Camera-type eye (tissue), 1 donor: ENCODE measurements at places on chromosomes 2 and 18. TPM values are rescaled to one million over a fixed set of nuclear protein-coding genes. Genes with fewer than 3 reads are reported as not detected.

PTPRM gene
- total RNA-seq: 99.3 TPM

SLC9A4 gene
- 0.55 TPM for total RNA-seq

CCDC102B gene
- 61.4 TPM for total RNA-seq

RBM44 gene
- 2.6 TPM for total RNA-seq

NR4A2 gene
- 6.5 TPM for total RNA-seq

ITGAV gene
- 246 TPM for total RNA-seq

CABYR gene
- 7.0 TPM for total RNA-seq
